ENCODE measurements at places on chromosomes 1 and 21. TPM values are rescaled to one million over a fixed set of nuclear protein-coding genes. Genes with fewer than 3 reads are reported as not detected.
A peak's percentile ranks its signal among the peaks of the same experiment; 100 is the strongest.

Gene PDZK1
- total RNA-seq = 8.8 TPM

- DNase-seq = no peak
Observed at GRCh38 chr1:118206966-118207365, 21.9 kb upstream of the SPAG17 start.

DNA sequence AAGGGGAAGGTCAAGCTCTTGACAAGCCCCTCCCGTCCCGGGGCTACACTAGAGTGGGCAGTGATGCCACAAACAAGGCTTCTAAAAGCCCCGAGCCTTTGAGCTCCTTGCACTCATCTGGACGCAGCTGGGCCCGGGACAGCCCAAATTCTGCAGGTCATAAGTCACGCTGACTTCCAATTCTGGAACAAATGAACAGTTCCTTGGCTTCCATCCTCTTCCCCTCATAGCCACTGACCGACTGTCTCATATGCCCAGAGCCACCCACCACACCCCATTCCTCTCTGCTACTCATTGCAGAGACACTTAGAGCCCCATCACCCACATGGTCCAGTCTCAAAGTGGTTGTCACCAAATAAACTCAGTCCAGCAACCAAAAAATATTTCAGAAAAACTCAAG, 32.8 kb upstream of the PRELP start:
- no peak for DNase-seq

DNA sequence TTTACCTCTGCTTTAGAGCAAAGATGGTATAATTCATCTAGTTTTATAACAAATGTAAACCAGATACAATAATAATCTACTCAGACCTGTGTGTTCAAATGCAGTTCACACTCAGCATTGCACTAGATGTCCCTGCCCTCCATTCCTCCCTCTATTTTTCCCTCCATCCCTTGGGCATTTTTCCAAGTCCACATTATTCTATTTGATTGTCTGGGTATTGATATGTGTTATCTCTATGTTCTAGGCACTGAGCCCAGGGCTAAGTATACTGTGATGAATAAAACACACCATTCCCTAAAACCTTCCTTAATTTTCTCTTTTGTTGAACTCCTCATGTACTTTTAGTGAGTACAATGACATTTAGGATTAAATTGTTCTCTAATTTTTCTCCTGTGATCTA, 66.2 kb upstream of the HMCN1 start:
- no peak for DNase-seq

Gene ZNF683
- total RNA-seq = not detected

GRCh38 chr1:158107916-158108315, 72.8 kb upstream of the CD1D start:
- no peak for DNase-seq

Gene APP
- 401 TPM for total RNA-seq

Gene BCL2L15
- total RNA-seq = not detected

Gene FAM20B
- 43.0 TPM for total RNA-seq

Gene MAST2
- total RNA-seq = 15.7 TPM

DNA sequence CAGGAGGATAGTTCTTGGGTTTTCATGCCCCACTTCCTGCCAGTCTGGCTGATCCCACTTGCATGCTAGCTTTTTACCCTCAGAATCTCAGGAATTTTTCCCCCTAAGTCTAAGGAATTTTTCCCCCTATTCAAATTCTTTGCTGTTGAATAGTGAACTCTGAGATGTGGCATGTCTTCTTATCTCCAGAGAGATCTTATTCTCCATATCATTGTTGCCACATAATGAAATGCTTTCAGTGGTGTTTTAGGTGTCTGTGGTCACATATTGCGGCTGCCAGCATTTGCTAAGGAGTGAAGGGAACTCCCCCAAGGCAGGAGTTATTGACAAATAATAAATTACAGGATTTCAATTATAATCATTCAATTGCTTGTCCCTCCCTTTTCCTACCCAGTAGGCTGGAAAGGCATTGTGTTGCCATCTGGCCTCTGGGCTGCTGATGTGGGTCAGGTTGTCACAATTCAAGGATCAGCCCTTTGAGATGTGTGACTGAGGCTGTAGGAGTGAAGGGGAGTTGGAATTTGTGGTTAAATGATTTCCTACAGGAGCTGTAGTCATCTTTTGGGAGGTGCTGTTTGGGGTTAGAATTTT, 3.9 kb upstream of the FLG start:
- peak; percentile 69 for DNase-seq

- DNase-seq = no peak
Observed at GRCh38 chr1:20555758-20556120, 3.4 kb downstream of the FAM43B start.

Gene NPPA
- total RNA-seq = not detected

Gene CDC42BPA
- 15.1 TPM for total RNA-seq

DNA sequence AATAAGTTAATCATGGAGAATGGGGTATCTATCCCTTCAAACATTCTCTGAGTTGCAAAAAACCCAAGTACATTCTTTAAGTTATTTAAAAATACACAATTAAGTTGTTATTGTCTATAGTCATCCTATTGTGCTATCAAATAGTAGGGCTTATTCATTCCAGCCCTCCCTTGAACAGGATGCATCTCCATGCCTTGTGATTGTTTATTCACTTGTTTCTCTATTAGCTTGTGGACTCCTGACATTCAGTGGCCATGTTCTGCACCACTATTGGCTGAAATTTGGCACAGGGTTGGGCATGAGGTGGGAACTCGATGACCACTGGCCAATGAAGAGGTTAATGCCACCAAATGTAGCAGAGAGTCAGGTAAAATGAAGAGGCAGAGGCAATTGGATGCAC, 272.8 kb downstream of the TNR start:
- DNase-seq = no peak

GRCh38 chr1:72271555-72272085, 10.7 kb downstream of the NEGR1 start:
- no peak for DNase-seq

Gene AADACL3
- total RNA-seq = not detected

GRCh38 chr1:32536764-32537163, 2.5 kb upstream of the ZBTB8A start:
- DNase-seq = no peak

- no peak for DNase-seq
Observed at GRCh38 chr1:4430406-4431365, 223.7 kb upstream of the AJAP1 start.

DNA sequence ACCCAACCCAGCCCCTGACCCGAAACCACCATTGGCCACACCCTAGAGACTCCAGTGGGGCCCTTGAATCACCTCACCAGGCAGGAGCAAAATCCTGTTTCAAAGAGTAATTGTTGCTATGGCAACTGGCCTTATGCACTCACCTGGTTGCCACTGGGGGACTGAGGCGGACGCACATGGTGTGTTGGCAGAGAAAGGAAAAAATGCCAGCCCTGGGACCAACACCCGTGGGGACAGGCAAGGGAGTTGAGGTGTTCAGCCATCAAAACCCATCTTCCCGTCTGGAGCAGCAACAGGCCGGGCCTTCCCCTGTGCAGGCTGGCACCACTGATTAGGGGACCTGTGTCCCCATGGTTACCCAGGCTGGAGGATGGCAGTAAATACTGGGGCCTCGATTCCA, 395.8 kb upstream of the VAMP3 start:
- DNase-seq = no peak

Gene ANKRD35
- total RNA-seq = 0.12 TPM
